NCI-H1105 treated with DMSO at 0.1 percent for 48 hours (cell line): ENCODE measurements at places on chromosomes 5 and 9.

- peak; percentile 53 for DNase-seq
Measured at GRCh38 chr9:132069046-132069898, 10.4 kb downstream of the MED27 start.

GRCh38 chr5:154405078-154405792 is 40.6 kb upstream of the SAP30L start:
- DNase-seq, result peak; percentile 37

DNA sequence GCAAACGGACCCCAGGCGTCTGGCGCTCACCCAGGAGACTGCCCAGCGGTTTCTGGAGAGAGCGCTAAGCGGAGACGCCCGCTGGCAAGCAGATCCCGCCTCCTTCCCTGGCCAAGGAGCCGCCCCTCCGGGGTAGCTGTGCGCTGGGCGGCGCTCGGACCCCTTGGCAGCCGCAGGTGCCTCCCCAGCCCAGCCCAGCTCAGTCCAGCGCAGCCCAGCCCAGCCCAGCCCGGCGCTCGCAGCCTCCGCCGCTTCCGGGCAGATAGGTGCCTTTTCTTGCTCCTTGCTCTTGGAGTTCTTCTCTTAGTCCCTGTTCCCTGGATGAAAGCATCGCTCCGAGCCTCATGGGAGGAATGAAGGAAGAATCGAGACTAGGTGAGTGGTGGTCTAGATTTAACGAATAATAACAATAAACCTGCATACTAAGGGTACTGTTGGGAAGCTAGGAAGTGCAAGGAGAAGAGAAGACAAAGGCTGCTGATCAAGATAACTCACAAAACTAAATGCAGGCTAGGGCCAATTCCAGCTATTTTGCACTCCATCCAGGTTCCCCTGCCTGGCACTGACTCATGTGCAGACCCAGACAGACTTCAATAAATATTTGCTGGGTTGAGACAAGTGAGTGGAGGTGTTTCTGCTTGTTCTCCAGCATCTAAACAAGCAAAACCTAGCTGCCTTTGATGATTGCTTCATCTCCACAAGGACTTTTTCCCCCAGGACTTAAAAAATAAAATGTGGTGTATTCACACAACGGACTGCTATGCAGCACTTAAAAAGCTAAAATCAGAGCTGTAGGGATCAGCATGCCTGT is at the start of gene STK32A:
STK32A (plus strand) TSS at position 202 of the 811 bp plus-strand sequence. CDS start 4,609 bp downstream, outside the sequence.
- peak; percentile 74 for DNase-seq

GRCh38 chr9:92718086-92719001 is 46.3 kb downstream of the BICD2 start:
- DNase-seq, result no peak

GRCh38 chr5:1484730-1485578 is 38.8 kb downstream of the LPCAT1 start:
- DNase-seq, result no peak

- peak; percentile 7 for DNase-seq
Measured at GRCh38 chr5:76303921-76304320, 99.2 kb upstream of the IQGAP2 start.

DNA sequence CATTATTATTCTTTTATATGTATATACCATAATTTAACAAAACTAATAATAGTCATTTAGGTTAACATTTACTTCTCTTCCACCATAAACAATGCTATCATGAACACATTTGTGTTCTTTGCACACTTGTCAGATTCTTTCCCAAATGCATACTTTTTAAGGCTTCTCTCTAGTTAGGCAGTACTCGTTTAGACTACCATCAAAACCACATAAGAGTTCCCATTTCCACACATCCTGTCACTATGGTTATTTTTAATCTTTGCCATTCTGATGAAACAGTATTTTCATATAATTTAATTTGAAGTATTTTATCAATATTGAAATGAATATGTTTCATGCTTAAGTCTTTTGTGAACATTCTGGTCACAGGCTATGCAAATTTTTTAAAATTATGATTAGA is 15.1 kb downstream of the DROSHA start:
- DNase-seq, result no peak

DNA sequence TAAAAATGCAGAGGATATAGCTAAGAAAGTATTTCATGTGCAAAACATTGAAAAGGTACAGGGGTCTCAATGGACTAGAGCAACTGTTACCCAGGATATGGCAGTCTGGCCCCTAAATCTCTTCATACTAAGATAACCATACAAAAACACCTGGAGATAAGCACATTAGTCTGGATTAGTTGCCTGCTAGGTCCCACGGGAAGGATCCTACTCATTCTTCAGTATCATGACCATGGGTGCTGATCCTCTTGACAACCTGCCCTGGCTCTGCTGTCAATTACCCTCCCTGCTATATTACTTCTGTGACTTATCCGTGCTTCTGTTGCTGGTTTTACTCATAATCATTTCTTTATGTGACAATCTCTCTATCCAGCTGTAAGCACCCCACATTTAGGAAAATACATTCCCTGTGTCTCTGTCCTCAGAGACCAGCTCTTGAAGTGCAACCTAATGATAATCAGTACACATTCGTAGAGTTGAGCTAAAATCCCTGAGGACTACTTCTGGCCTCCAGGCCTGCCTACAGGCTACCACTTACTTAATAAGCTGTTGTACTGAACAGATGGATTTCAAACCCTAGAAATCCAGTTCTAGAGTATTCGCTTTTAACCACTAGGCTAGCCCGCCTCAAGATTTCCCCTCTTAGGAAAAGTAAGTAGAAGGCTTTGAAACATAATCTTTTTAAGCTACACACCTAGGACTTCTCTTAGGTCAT is 190.5 kb upstream of the OR13F1 start:
- DNase-seq, result no peak

GRCh38 chr5:143229426-143229895 is 174.0 kb downstream of the NR3C1 start:
- DNase-seq, result no peak

DNA sequence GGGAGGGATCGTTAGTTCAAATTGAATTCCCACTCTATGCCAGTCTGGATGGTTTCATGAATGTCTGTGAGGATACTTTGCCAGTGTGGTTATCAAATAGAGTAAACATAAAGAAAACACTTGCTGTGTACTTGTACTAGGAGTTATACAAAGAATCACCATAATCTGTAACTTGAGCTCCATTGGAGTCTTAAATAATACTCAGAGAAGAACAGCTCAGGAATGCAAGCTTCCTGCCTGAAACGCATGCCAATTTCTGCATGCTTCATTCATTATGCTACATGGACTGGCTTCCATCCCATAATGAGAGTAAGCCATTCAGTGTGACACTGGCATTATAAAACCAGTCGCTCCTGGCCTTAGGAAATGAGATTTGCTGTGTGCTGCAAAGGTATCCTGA is 351.4 kb downstream of the SEMA5A start:
- no peak for DNase-seq

DNA sequence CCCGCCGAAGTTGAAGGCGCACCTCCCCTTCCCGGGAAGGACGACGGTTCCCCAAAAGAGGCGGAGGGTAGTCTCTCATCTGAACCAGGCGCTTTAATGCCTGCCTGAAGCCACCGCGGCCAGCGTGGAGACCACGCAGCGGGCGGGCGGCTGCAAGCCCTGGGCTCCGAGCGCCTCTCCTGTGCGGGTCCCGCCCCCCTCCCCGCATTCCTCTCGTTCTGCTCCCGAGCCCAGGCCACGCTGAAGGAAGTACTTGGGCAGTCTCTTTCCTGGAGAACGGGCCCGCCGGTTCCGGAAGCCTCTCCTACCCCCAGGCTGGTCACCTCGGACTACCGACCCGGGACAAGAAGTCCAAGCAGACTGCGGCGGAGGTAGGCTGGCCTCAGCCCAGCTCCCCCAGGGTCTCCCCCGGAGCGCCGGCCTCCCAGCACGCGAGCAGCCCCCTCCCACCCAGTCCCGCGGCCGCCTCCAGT is 571 bp downstream of the PPIC start:
- DNase-seq, result peak; percentile 30

DNA sequence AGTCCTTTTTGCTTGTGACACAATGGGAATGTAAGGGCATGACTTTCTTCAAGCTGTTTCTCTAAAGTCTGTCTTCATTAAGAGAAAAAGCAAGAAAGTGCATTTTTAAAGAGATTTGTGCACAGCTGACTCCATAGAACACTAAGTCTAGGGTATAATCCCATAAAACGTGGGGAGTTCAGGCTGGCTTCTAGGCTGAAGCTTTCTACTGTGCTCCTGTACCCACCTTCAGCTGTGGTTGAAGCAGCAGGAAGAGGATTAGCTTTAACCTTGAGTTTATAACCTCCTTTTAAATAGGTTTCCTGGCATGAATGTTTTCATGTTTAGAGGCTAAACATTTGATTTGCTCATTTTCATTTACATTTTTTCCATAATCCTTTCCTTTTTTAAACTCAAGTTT is 126.4 kb downstream of the HACD4 start:
- DNase-seq, result no peak

GRCh38 chr5:185095-186070 is 5.9 kb upstream of the LRRC14B start:
- no peak for DNase-seq

- DNase-seq, result no peak
Measured at GRCh38 chr9:107462691-107463090, 26.9 kb downstream of the KLF4 start.

- DNase-seq, result peak; percentile 10
Measured at GRCh38 chr5:73596705-73597328, 29.2 kb upstream of the ARHGEF28 start.

DNA sequence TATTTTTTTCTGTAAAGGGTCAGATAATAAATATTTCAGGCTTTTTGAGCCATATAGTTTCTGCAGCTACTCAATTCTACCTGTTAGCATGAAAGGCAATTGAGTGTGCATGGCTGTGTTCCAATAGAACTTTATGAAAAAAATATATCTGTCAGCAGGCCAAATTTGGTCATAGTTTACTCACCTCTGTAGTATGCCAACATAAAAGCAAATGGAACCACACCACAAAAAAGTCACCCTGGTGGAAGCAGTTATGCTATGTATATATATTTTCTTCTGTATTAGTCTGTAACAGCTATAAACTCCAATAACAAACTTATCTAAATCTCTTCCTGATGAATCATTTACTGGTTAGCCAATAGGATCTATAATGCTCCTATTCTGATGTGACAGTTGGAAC is 3.4 kb downstream of the SLC38A9 start:
- DNase-seq, result no peak

DNA sequence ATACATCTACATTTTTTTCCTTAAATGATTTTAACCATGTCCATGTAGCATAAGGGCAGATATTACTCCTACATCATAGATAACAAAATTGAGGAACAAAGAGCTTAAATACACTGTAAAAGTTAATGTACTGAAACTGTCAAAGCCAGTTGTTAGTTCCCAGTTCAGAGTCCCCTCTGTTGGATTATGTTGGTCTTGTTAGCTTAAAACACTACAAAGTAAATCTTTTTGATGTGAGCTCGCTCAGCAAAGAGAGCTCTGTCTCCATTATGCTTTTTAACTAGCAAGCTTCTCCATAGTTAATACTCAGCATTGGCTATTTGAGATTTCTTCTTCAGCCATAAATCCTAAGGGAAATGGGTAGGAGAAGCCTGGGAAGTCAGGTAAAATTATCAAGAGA is 149.1 kb downstream of the ADAMTS6 start:
- DNase-seq, result no peak

DNA sequence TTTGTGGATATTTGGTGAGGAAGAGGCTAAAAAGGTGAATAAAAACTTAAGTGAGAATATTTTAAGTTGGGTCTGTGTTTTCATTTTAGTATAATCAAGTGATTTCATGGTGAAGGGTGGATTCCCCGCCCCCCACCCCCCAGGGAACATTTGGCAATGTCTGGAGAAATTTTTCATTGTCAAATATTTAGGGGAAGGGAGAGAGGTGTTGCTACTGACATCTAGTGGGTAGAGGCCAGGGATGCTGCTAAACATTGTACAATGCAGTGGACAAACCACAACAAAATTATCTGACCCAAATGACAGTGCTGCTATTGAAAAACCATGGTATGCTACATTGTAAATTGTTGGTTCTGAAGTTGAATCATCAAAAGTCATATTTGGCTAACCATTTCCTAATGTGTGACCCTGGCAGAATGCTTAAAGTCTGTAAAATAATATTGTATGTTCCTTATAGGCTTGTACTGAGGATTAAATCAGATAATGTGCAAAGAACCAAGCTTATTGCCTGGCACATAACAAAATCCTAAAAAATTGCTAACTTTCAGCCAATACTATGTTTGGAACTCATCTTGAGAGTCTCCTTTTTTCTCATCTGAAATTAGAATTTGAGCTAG is 5.6 kb downstream of the C5orf24 start:
- DNase-seq, result peak; percentile 5

DNA sequence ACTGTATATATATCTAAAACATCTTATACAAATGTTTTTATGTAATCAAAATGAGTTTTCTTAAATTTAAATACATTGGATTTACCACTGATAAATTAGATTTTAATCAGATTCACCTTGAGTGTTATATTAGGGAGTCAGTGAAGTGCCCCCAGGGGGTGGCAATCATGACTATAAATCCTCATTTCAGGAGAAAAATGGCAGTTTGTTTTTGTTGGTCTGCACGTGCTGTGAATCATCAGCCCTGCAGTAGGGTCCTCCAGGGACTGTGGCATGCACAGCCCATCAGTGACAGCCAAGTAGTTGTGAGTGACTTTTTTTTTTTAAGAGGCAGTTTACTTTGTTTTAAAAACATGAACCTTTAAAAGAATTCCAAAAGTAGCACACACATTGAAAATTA is 65.2 kb downstream of the ZSWIM6 start:
- no peak for DNase-seq

- DNase-seq, result no peak
Measured at GRCh38 chr5:32949286-32949970, 238.3 kb downstream of the NPR3 start.

- no peak for DNase-seq
Measured at GRCh38 chr9:4680173-4680525, 780 bp downstream of the CDC37L1 start.

DNA sequence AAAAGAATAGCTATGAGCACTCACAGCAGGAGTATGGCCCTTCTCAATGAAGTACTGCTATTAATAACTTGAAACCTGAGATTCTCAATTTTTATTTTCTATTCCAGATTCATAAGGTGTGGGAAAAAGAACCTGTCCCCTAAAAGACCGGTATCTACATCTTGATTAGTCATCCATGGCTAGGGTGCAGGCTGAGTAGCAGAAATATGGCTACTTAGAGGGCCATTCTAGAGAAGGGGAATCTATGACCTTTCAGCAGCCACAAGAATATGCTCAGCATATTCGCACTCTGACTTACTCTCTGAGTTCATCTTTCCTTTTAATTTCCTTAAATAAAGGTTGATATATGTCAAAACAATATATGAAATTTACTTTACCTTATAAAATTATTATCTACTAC is 27.7 kb downstream of the WDR36 start:
- DNase-seq, result no peak

DNA sequence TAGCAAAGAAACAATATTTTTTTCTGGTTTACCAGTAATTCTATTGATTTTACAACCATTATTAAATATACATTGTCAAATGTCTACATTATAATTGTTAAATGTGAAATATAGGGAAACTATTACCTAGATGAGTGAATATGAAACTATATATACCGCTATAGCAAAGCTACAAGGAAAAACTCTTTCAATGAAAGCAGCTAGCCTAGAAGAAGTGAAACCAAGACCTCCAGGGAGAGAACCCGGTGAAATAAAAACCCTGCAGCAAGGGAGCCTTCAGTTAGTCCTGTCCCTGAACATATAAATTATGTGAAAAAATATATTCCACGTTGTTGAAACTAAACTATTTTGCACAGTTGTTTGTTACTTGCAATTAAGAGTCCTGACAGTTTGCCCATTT is 913.1 kb downstream of the EFNA5 start:
- DNase-seq, result no peak

- DNase-seq, result no peak
Measured at GRCh38 chr5:997001-997474, 11.6 kb upstream of the NKD2 start.
